CD4-positive, alpha-beta memory T cell (primary cell): ENCODE measurements at places on chromosomes 3 and 15.

GRCh38 chr15:65869954-65870871 lies 922 bp downstream of the RAB11A start:
- DNase-seq, result peak; percentile 45

- DNase-seq, result peak; percentile 30
Measured at GRCh38 chr15:70447928-70448698, 315.2 kb downstream of the UACA start.

- no peak for DNase-seq
Measured at GRCh38 chr3:102018551-102018950, 169.2 kb downstream of the NFKBIZ start.

DNA sequence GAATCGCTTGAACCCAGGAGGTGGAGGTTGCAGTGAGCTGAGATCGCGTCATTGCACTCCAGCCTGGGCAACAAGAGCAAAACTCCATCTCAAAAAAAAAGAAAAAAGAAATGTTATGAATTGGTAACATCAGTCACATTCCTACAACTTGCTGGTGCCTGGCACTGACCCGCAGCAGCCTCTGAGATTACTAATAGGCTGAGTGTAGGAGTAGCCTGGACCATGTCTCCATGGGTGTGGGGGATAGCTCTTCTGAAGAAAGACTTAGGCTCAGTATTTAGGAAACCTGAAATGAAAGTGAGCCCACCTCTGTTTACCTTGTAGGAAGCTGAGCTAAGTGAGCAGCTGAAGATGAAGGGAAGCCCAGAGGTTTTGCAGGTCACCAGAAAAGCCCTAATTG lies 148.3 kb downstream of the LRRC28 start:
- no peak for DNase-seq

DNA sequence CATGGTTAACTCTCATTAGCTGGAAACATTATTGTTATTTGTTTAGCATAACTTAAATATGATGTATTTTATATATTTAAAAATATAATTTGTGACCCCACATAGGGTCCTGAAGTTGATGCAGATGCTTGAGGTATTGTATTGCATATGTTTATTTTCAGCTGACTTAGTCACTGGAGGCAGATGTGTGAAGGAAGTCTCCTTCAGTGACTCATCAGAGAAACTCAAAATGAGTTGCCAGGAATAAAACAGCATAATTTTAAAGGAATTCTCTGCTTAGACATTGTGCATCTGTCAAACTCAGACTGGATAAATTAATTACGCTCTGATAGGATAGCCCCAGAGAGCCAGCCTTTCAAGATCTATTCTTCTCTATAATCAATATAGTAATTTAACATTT lies 7.9 kb upstream of the OR4F6 start:
- no peak for DNase-seq

- DNase-seq, result no peak
Measured at GRCh38 chr15:100899601-100900000, 19.6 kb upstream of the LRRK1 start.

GRCh38 chr3:71890356-71890931 lies 105.5 kb upstream of the PROK2 start:
- DNase-seq, result no peak

DNA sequence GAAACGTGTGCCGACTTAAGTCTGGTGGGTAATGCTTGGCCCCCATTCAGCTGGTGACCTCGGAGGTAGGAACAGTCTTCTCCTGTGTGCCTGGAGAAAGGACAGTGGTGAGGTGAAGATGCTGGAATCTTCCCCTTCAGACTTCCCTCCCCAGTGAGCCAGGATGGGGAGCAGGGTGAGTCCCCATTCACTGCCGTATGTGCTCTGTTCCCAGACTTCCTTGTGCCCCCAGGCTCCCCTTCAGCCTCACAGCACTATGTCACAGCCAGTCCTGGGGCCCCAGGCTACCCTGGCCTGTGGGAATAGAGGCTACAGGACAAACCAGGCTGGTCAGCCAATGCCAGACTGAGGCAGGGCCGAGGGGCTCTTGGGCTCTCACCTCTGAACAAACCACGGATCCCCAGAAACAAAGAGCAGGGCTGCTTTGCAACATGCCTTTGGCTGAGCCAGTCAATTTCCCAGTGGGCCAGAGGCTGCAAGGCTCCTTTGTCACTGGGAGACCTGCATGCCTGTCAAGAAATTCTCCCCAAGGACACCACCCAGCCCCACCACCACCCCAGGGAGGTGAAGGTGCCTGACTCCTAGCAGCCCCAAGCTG lies 31.8 kb upstream of the HHATL start:
- no peak for DNase-seq

- no peak for DNase-seq
Measured at GRCh38 chr3:186668426-186668825, 2.6 kb downstream of the HRG start.

- DNase-seq, result peak; percentile 43
Measured at GRCh38 chr3:132034486-132035464, at the start of gene CPNE4. TSS of gene CPNE4 (minus strand) at chr3:132035014.

- no peak for DNase-seq
Measured at GRCh38 chr3:25495726-25496253, 67.7 kb downstream of the RARB start.

GRCh38 chr3:11146773-11147660 lies 7.3 kb upstream of the HRH1 start:
- no peak for DNase-seq

- DNase-seq, result no peak
Measured at GRCh38 chr15:36218991-36219390, 360.4 kb upstream of the CDIN1 start.

GRCh38 chr3:144307951-144308350 lies 336.3 kb downstream of the DIPK2A start:
- DNase-seq, result no peak

GRCh38 chr3:46324036-46324435 lies 29.9 kb upstream of the CCR2 start:
- DNase-seq, result no peak

DNA sequence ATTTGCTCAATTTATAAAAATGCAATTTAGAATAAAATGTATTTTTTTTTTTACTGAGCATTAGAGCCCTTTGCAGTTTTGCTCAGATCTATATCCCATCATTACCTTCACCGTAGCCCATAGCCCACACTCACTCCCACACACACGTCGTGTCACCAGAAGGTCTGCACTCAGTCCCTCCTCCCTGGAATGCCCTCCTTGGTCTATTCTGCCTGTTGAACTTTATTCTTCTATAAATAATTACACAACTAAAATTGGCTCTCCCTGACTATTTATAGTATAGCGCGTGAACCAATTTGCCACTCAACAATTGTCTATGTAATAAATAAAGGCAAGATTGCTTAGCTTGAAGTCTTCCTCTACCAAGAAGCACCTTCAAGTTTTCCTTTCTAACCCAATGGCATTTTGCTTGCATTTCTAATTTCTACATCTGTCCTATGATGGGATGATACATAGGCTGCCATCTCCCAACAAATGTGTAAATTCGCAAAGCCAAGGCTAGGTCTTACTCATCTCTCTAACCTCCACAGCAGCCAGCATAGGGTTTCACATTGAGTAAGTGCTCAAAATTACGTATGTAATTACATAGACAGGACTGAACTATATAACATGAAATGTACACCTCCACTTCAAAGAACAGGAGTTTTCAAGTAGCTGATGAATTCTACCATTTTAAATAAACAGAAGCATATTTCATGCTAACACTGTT lies 172.0 kb upstream of the HES1 start:
- no peak for DNase-seq

DNA sequence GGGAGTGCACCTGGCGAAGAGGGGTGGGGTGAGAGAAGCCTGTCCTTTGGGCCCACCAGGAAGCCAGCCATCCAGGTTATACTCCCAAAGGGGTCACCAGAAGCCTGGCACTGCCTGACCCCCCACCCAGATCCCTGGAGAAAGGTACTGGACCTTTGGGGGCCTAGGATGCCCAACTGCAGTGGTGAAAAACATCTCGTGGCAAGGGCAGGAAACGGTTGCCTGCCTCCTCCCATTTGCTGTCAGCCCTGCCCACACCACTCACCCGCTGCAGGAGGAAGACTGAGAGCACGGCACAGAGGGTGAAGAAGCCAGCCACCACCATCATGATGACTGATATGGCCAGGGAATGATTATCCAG lies 2.2 kb upstream of the ULK3 start:
- DNase-seq, result peak; percentile 51

GRCh38 chr3:74862476-74862875 lies 248.0 kb upstream of the CNTN3 start:
- no peak for DNase-seq

DNA sequence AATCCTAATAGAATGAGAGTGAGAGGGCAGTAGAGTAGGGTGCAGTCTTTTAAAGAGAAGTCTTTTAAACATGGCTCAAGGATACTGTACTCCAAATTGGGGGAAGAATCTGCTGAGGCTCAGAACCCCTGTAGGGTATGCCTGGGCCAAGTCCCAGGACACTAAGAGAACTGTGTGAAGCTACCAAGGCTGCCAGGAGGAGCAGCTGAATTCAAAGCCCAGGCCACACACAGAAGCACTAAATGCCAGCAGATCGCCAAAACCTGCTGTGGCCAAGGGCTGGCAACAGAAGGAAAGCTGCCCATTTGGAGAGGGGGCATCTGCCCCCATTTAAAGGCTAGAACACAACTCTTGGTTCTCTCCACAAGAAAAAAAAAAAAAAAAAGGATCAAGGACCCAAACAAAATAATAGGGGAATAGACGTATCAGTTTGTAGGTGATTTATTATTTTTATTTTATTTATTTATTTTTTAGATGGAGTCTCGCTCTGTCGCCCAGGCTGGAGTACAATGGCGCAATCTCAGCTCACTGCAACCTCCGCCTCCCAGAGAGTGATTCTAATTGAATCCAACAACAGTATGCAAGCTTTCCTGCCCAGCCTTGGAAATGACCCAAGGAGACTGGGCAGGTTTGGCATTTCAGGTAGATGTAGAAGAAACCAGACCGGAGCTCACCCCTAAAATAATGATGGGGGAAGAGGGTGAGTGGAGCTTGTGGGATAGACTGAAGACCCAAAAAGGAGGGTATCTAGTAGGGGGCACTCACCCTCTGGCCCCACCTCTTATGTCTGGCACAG lies 279.0 kb upstream of the WNT5A start:
- no peak for DNase-seq

- no peak for DNase-seq
Measured at GRCh38 chr15:73870700-73871408, 2.5 kb upstream of the TBC1D21 start.

- peak; percentile 61 for DNase-seq
Measured at GRCh38 chr3:187958432-187959003, 195.4 kb upstream of the LPP start.

- DNase-seq, result no peak
Measured at GRCh38 chr15:41578736-41579383, 19.8 kb downstream of the TYRO3 start.

DNA sequence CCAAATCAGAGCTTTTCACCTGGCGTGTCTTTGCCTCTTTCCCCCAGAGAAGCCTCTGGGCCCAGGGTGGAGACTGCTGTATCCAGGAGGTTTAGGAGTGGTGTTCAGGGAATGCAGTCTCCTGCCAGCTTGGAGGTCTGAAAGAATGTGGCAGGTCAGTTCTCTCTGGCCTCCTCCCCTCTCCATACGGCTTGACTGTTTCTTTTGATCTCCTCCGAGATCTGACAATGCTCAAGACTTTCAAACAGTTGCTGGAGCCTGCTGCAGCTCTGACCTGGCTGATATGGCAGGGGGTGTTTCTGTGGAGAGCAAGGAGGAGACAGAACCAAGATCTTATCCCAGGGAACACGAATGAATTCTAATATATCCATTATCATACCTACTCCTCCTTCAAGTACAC lies 24.7 kb upstream of the TM4SF4 start:
- DNase-seq, result no peak

DNA sequence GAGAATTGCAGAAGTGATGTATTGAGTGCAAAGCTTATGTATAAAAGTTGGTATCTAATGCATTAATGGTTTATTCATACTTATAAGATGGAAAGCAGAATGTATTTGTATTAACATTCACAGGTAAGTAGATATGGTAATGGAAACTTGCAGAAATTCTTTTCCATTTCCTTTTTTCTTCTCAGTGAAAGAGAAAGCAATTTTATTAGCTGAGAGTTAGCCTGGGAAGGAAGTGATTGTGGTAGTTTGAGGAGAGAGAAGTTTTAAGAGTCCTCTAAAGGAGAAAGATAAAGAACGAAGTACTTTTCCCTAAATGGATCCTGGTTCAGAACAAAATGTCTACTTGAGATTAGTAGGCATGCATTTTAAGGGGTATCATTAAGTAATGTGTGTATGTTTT lies 60.1 kb upstream of the OSTN start:
- DNase-seq, result no peak

- DNase-seq, result no peak
Measured at GRCh38 chr3:195172039-195172684, 98.8 kb downstream of the XXYLT1 start.

- peak; percentile 75 for DNase-seq
Measured at GRCh38 chr15:90648137-90649070, 68.7 kb upstream of the BLM start.

DNA sequence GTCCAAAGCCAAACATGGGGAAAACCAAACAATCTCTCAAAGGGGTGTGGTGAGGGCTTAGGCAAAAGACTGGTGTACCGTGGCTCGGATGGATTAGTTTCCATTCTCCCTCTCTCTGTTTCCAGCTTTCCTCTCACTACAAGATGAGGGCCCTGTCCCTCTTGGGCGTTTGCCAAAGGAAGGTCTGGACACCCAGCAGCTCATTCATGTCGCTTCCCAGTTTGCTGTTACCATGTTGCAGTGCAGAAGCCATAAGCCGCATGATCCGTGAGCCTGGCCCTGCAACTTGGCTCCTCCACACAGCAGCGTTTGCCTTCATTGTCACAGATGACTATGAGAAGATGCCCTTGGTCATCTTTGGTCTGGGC lies 92.2 kb downstream of the APBA2 start:
- DNase-seq, result no peak

DNA sequence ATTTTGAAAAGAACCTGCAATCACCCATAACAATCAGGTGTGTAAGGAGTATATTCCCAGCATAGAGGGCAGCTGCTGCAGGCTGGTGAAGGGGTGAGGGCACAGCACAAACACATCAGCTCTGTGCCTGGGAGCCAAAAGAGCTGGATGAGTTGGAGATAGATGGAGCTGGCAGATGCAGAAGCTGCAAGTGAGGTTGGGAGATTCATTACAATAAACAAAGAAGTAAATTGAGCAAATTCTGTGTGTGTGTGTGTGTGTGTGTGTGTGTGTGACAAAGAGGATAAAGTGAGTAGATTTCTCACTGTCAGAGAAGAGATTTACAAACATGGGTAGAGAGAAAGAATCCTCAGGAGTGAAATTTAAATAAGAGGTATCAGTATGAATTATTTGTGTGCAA lies 994.7 kb downstream of the EPHA3 start:
- no peak for DNase-seq

DNA sequence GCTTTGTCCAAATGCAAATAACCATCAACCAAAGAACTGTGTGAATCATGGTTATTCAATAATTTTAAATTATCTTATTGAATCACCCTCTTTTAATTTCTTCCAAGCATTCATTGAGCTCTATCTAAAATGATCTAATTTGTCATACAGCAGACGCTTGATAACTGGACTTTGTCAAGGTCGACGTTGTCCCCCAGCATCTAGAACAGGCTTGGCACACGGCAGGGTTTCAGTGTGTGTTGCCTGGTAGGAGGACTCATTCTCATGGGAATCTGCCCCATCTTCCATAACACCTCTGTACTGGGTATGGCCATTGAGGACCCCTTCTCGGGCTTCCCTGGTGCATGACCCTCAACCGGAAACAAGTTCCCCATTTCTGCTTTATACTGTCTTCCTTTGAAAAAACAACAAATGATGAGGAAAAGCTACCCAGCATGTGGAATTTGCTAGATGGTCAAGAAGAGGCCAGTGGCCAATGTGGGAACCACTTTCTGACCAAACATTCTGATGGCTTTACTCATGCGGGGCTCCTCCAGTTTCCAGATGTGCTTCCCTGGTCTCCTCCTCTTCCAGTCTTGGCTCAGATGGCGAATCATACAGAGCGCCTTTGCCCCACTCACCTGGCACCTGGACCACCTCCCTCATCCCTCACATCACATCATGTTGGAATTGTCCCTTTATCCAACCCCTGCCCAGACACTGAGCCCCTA lies 41.7 kb upstream of the SEC22A start:
- no peak for DNase-seq
